Stimulated activated CD4-positive, alpha-beta T cell treated with anti-CD3 and anti-CD28 coated beads, Interleukin-12 subunit alpha, Interleukin-12 subunit beta, amount 100 ng/mL, for 24 hours (primary cell): ENCODE measurements at places on chromosomes 13 and 19.

GRCh38 chr13:114044486-114044885, 70.6 kb upstream of the C13orf46 start:
- no peak for DNase-seq

DNA sequence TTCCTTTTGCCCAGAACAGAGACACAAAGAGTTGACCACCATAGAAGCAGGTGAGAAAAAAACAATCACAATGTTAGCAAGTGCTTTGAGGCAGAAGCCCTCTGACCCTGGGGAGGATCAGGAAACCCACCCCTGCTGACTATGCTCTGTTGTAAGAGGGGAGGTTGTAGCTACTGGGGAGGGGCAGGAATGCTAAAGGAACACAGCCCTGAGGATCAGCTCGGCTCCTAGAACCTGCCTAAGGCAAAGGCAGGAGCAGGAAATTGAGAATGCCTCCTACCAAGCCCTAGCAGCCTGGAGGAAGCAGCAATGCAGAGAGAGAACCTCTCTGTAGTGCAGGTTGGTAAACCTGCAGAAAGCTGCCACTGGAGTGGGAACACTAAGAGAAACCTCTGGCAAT, 624.0 kb upstream of the KLF12 start:
- DNase-seq = no peak

DNA sequence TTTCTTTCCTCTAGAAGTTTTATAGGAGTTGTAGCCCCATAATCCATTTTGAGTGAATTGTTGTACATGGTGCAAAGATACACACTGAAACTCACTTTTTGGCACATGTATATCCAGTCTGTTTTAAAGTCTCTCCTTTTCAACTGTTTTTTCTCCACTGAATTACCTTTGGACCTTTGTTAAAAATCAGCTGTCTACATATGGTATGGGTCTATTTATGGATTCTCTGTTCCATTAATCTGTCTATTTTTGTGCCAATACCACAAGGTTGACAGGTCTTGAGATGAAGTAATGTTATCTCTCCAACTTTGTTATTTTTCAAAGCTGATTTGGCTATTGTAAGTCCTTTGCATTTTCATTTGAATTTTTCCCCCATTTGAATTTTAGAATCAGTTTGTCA, 4.7 kb downstream of the HNRNPA1L2 start:
- no peak for DNase-seq

- DNase-seq = no peak
Measured at GRCh38 chr19:1042689-1043511, 3.0 kb downstream of the ABCA7 start.

DNA sequence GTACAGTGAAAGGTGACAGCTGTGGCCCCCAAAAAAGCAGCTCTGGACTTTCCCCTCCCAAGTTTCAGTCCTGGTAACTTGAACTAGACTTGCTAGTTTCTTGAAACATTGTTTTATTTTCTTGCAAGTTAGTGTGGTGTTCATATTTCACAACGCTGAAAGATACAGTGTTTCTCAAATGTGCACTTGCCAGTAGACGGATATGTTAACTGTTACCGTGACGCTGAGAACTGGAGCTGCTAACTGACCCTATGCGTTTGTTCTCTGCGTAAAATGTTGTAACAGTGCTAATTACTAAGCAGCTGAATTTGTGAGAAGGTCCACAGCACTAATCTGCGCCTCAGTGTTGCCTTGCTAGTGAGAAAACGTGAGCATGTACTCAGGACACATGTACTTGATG, 79.6 kb downstream of the GGACT start:
- DNase-seq = no peak

DNA sequence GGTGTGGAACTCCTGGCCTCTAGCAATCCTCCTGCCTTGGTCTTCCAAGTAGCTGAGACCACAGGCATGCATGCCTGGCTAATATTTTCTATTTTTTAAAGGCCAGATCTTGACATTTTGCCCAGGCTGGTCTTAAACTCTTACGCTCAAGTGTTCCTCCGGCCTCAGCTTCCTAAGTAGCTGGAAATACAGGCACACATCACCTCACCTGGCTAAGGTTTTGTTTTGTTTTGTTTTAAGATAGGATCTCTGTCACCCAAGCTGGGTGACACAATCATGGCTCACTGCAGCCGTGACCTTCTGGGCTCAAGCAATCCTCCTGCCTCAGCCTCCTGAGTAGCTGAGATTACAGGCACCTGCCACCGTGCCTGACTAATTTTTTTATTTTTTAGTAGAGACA, 5.5 kb upstream of the RLN3 start:
- DNase-seq = no peak

- DNase-seq = no peak
Measured at GRCh38 chr13:27860743-27861142, 59.1 kb upstream of the PDX1 start.

- no peak for DNase-seq
Measured at GRCh38 chr13:82259284-82259683, 1623.0 kb downstream of the SLITRK1 start.

DNA sequence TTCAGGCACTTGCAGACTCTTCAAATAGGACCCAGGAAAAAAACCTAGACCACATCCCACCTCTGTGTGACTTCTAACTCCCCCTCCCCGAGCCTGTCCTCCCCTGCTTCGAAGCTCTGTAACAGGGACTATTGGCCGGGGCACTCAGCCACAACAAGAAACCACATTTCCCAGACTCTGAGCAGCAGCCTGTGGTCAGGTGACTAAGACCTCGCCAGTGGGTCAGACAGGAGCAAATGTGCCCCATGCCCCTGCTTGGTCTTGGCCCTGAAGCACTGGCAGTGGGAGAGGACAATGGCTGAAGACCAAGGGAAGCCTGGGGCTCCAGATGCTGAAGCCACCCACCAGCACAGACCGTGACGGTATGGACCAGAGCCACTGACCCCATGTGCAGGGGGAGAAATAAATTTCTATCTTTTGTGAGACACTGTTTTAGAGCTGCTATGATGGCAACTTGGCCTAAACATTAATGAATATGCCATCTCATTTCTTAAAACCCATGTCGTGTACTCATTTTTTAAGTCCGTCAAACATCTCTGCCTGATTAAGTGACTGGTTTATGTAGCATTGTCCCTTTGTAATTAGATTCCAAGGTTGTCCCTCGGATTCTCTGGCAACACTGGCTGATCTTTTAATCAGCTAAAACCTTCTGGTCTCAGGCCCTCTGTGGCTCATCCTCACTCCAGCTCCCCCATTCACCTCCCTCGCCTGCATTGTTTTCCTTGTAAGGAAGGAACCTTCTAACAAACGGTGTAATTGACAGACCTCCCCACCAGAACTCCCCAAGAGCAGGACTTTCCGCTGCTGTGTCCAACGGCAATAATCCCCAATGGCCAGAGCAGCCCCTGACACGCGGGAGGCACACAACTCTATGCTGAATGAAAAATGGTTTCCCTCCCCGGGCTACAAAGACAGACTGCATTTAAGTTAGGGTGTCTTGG, 98.4 kb downstream of the STK24 start:
- DNase-seq = no peak

DNA sequence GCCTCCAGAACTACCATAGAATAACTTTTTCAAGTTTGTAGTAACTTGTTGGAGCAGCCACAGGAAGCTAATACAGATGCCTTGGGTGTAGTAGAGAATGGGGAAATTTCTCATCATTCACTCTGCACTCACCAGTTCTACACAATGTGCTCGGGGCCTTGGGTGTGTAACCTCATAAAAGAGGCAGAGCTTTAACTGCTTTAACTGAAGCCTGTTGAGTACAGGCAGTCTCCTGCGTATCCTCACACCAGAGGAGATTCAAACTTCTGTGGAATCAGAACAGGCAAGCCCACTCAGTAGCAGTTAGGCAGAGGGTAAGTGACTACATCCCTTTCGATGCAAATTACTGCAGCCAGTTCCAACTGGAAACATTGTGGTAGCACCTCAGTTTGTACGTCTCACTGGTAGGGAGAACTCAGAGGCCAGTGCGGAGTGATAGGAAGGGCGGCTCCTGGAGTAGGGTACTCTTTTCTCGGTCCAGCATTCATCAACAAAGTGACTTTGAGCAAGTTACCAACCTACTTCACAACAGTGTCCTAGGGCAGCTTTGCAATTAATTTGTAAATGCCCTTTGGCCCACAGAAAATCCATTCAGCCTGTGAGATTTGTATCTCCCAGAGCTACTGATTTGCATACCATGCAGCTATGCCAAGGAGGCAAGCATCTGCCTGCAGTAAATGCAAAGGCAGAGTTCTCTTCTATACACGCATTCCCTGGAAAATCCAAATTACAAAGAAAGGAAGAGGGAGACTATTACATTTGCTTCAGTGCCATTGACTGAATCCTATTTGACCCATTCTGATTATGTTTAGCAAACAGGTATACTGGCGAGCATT, 904.3 kb downstream of the DIAPH3 start:
- no peak for DNase-seq
